Activated naive CD4-positive, alpha-beta T cell treated with anti-CD3 and anti-CD28 coated beads, Interleukin-2, amount 50 U/mL, for 72 hours (primary cell): ENCODE measurements at places on chromosomes 12 and 14.
A peak's percentile ranks its signal among the peaks of the same experiment; 100 is the strongest.

GRCh38 chr12:49580572-49581535 is 12.9 kb upstream of the MCRS1 start:
- DNase-seq, result peak; percentile 61

DNA sequence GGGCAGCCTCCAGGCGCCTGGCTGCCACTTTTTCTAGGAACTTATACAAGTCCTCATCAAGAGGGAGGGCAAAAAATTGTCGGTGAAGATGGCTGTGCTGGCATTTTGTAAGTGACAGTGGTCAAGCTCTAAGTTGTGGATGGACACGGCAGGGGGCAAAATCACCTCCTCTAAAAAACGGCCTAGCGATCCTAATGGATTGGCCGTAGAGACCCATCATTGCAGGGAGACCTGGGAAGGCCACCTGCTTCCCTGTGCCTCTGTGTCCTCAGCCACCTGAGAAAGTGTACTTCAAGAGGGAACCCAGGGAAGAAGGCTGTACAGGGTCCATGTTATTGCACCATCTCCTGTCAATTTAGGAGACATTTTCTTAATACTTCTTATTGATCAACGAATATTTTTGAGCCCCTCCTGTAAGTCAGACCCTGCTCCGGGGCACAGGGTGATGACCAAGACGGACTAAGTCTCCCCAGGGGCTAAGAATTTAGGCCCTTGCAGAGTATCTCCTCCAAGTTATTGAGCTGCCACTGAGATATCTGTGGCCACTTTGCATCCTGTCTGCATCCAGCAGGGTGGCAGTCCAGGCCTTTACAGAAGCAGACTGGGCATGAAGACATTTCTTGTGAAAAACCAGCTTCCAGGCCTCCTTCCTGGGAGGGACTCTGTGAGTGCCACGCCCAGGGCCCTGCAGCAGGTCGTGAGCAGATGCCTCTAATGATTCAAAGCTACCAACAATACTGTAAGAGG is 40.5 kb downstream of the PSMA6 start:
- peak; percentile 47 for DNase-seq

GRCh38 chr14:101715210-101716076 is 46.1 kb upstream of the PPP2R5C start:
- DNase-seq, result no peak

DNA sequence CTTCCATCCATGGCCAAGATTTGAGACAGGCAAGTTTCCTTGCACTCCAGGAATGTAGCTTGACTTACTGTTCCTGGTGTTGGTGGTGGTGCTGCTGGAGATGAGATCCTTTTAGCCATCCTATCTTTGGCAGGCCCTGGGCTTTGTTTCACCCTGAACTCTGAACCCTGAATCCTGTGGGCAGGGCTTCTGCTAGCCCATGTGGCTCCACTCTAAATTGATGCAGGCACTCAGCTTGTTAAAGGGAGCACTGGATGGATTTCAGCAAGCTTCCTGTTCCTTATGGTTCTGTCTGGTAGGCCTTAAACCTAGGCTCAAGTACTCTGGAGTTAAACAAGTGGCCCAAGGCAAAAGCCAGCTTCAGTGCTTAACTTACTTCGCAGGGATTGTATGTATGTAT is 138.2 kb downstream of the RGS6 start:
- DNase-seq, result no peak

GRCh38 chr12:94109160-94109559 is 39.2 kb upstream of the PLXNC1 start:
- DNase-seq, result peak; percentile 35

DNA sequence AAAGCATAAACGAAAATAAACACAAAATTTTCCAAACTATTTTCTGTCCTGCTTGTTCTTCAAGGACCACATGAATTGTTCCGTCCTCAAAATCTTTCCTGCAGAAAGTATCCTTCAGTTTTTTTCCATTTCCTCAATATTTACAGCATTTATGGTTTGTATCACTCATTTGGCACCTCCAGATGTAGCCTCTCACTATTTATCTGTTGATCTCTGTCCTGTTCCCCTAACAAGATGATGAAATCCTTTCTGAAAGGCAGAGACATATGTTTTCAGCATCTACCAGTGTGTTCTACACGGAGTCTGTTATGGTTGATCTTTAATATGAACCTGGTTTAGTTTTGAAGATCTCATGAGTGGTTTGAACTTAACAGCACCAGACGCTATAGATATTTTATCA is 490.2 kb downstream of the NELL2 start:
- DNase-seq, result no peak

GRCh38 chr14:54739514-54739913 is 163.1 kb downstream of the GCH1 start:
- no peak for DNase-seq
